ENCODE measurements at places on chromosomes 1 and 21. TPM values are rescaled to one million over a fixed set of nuclear protein-coding genes. Genes with fewer than 3 reads are reported as not detected.

OR2AK2 gene
- total RNA-seq = not detected

S100A2 gene
- 17.0 TPM for total RNA-seq

SPRR3 gene
- total RNA-seq = not detected

GPR157 gene
- total RNA-seq = 4.9 TPM

ETV3L gene
- total RNA-seq = not detected

RGS1 gene
- not detected for total RNA-seq

Data from A549 treated with RU486 at 1 μM for 4 hours (cell line).